ENCODE measurements at places on chromosomes 6 and 20. TPM values are rescaled to one million over a fixed set of nuclear protein-coding genes. Genes with fewer than 3 reads are reported as not detected.

HNF4A gene
- 0.09 TPM for total RNA-seq

- DNase-seq, result no peak
These were observed 277.1 kb downstream of the PAX1 start for GRCh38 chr20:21982559-21982958.

PSORS1C2 gene
- not detected for total RNA-seq

PDYN gene
- 0.33 TPM for total RNA-seq

DNA sequence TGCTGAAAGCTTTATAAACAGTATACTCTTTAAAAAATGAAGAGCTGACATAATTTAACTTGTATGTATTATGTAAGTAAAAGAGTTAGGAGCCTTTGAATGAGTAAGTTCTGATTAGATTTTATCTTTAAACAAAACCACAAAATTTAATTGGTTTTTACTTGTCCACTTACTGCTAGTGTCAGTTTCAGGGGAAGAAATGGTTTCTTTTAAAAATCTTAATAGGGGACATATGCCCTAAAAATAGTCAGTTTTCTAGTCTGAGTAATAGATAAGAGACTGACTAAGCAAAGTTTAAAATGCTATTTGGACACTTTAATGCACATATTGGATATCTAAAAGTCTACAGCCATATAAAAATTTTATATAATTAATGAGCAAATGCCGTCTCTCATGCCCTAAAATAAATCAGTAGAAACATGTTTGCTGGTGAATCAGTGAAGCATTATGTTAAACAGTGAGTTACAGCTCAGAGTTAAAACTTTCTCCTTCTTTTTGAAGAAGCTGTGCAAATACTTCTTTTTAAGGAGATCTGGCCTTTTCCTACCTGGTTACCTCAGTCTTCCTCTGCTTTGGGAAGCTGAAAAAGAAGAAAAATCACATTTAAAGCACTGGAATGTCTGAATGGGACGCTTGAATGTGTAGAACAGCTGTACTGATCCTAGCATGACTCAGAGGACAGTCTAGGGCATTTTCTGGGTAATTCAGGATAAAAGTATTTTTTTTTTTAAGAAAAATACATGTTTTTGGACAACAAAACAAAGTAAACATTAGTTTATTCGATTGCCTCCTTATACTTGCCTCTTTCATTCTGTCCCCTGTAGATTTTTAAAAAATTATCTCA, 55.3 kb downstream of the CDH26 start:
- DNase-seq, result no peak

DNA sequence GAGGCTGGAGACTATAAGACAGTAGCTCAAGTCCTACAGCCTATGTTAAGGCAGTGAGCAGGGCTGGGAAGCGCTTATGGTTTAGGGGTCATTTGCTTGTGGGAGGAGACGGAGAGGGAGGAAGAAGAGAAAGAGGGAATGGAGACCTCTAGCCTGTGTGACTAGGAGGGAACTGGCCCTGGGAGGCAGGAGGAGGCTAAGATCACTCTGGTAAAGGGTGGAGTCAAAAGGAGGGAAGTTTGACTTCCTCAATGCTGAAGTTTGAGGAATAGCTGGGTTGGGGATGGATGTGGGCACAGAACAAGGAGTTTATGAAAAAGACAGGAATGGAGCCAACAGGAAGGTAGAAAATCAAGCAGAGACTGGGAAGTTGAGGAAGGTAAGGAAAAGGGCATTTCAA, 6.4 kb upstream of the BACH2 start:
- DNase-seq, result no peak

DNA sequence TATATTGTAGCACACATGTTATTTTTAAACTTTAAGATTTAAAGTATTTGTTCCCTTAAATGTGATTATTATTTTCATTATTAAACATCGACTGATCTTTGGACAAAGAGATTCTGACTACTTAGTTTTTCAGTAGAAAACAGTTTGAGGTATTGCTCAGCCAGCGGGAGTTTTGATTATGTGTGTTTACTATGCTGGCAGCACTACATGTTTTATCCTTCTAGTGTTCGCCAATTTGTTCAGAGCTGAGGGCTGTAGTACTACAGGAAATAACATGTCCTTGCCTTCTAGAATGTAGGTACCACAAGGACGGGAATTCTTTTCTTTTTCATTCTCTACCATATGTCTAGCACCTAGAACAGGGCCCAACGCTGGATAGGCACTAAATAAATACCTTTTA, 11.1 kb upstream of the LCA5 start:
- no peak for DNase-seq

GRCh38 chr6:167409694-167410093, 84.8 kb downstream of the TTLL2 start:
- no peak for DNase-seq

ZSCAN9 gene
- total RNA-seq, result 21.8 TPM

HLA-DPA1 gene
- 1.1 TPM for total RNA-seq

C20orf141 gene
- total RNA-seq, result not detected

LY6G6D gene
- total RNA-seq, result not detected

MAFB gene
- 2.0 TPM for total RNA-seq

DNA sequence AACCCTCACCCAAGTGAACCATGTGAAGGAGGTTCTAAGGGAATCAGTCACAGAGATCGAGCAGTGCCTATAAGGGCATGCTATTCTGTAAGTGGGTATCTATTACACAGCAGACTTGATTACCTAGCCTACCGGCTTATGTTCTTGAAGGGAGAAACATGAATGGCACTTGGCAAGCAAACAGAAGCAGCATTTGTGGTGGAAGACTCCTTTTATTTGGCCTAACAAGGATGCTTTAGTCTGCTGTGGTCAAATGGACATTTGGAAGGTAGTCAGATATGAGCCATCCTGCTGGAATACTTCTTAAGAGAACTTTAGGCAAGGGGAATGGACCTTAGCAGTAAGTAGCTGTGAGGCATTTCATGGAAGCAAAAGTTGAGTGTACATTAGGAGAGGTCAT, 126.3 kb downstream of the COL12A1 start:
- DNase-seq, result no peak

DNA sequence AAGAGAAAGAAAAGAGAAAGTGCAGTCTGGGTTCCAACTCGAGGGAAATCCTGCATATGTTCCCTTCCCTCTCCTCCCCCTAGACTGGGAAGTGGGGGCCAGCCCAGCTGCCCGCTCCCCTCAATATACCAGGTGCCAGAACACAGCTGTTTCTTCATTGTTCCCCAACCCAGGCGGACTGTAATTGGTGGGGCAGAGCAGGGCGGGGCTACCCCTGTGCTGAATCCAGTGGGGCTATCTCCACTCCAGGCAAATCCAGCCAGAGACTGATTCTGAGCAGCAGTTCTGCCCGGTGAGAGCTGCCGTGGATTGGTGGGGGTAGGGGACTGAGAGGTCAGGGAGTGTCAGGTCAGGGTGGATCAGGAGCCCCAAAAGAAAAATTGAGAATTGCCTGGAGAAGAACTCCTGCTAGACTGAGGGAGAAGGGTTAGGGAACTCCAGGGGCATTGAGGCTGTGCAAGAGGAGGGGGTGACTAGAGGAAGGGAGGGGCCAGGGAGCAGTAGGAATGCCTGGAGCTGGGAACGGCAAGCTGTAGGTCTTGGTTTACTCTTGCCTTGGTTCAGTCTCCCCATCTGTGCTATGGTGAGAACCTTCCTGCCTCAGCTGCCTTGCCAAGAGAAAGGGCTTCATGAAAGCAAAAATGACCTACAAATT, at the start of gene MYMX:
Gene MYMX (plus strand): TSS at position 250 of the 655 bp plus-strand sequence. CDS start 546 bp downstream, outside the sequence.
- no peak for DNase-seq

GRCh38 chr6:41374618-41375590, 39.5 kb downstream of the NCR2 start:
- no peak for DNase-seq

GRCh38 chr20:34553366-34553867, 5.1 kb upstream of the MAP1LC3A start:
- peak; percentile 20 for DNase-seq

KCNG1 gene
- 129 TPM for total RNA-seq

DEFB113 gene
- total RNA-seq, result not detected

MAS1 gene
- not detected for total RNA-seq

DNA sequence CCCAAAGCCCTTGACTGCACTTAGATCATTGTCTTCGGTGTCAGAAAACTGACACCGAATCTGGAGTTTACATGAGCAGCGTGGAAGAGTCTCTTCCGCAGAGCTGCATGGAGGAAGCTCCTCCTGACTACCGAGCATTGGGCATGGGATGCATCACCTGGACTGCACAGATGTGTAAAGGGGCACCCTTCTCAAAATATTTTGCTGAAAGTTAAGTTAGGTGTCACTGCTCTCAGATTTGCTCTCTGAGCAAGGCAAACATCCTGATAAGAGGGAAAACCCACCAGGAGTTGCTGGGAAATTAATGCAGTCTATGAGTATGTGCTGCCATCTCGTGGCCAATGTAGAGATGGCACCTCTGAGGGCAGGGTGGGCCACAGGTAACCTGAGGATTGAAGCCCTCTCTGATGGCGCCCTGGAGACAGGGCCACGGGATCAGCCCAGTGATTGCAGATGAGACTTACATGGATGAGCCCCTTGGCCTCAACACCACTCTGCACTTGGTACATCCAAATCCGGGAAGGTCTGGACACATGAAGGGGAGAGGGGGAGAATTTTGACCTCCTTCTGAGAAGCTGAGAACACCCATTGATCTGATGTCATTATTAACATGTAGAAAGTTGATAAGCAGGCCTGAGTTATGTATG, 129.9 kb downstream of the LPA start:
- DNase-seq, result peak; percentile 65

GRCh38 chr6:1631251-1631650, 21.5 kb downstream of the FOXC1 start:
- DNase-seq, result no peak

TREM2 gene
- total RNA-seq, result not detected

PLN gene
- 187 TPM for total RNA-seq

- no peak for DNase-seq
These were observed 88.4 kb downstream of the OLIG3 start for GRCh38 chr6:137405806-137406205.

TOX2 gene
- total RNA-seq, result not detected

PAX1 gene
- not detected for total RNA-seq

DNA sequence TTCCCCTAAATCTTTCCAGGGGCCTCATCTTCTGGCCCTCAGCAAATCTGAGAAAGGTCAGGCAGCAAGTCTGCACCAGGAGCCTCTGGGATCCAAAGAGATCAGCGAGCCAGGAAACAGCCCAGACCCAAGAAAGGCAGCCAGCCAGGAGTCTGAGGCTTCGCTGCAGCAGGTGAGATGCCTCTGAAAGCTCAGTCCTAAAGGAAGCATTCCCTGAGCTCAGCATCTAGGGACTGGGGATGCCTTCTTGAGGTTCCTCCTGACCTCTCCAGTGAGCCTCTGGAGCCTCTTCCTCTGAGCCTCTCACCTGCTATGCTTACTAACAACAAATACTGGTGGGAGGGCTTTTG, 118.8 kb upstream of the MAFB start:
- DNase-seq, result no peak

GRCh38 chr20:59580146-59580946, 24.0 kb upstream of the PHACTR3 start:
- DNase-seq, result no peak

ENPP1 gene
- 3.1 TPM for total RNA-seq

FRMD1 gene
- not detected for total RNA-seq

- no peak for DNase-seq
These were observed 7.9 kb downstream of the RIN2 start for GRCh38 chr20:19765913-19766312.

DNA sequence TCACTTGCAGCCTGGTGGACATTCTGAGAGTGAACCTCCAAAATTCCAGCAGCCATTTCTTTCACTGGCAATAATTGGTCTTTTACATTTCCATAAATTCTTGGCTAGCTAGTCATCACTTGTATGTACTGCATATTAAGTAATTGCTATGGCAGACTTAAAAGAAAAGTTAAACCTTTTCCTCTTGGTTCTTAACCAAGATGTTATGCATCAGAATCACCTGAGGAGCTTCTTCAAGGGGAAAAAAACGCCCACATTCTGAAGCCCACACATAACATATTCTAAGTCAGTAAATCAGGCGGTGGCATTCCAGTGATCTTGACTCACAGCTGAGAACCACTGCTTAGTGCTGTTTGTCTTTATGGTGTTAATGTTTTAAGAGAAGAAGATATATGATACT, 37.0 kb downstream of the CDC40 start:
- no peak for DNase-seq

DNA sequence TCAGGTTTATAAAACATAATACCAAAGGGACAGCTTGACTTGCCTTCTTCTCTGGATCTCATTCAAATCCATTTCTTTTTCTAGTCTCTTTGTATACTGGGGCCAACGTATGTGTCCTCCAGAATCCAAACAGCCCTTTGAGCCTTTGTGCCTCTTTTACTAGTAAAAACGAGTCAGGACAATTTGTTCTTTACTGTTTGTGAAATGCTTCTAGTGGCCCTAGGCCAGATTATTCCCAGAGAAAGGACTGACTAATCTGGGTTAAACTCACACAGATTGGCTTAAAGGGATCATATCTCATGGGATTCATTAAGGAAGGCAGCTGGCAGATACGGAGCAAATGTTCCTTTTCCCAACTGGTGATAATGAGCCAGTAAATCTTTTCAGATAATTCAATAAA, 32.1 kb upstream of the MANEA start:
- no peak for DNase-seq

DNA sequence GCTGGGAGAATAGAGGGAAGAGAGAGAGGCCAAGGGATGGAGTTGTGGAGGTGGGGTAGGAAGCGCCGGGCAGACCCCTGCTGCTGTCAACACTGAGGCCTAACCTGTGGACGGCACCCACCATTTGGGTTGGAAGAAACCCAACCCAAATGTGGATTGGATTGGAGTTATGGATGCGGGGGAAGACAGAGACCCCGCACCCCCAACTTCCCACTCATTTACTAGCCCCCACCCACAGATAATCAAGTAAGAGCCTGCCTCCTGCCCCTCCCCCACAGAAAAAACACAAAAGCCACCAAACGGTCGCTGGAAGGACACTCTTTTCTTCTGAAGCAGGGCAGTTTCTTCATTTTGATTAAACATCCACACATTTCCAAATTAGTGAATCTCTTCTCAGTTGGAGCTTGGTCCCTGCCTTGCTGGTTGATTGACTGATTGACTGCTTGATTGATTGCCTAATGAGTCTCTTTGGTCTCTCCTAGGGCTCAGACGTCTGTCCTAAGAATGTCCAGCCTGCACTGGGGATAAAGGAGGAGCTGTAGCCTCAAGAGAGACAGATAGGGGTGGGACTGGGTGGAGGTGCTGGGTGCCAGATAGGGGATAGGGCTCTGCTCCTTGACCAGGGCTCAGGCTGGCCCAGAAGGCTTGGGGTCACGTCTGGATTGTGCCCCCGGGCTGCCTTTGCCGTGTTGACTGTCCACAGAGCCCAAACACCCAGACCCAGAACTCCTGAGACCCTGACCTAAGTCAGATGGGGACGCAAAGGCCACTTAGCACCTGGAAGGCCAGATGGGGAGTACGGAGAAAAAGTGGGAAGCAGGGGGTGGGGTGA, 74.9 kb upstream of the FOXP4 start:
- no peak for DNase-seq

GRCh38 chr20:44135417-44136204, 51.4 kb downstream of the JPH2 start:
- no peak for DNase-seq

GRCh38 chr6:33721508-33721907, 10.0 kb upstream of the UQCC2 start:
- DNase-seq, result no peak

ZNF831 gene
- not detected for total RNA-seq

Measured in cardiac muscle cell (in vitro differentiated cells and primary cell).